Activated CD4-positive, alpha-beta T cell treated with anti-CD3 and anti-CD28 coated beads, Interleukin-2, Interleukin-6, amounts not matched to agents 100 ng/mL and 50 ng/mL, durations not matched to agents 16 hours and 8 hours (primary cell): ENCODE measurements at places on chromosomes 2 and 18.

DNA sequence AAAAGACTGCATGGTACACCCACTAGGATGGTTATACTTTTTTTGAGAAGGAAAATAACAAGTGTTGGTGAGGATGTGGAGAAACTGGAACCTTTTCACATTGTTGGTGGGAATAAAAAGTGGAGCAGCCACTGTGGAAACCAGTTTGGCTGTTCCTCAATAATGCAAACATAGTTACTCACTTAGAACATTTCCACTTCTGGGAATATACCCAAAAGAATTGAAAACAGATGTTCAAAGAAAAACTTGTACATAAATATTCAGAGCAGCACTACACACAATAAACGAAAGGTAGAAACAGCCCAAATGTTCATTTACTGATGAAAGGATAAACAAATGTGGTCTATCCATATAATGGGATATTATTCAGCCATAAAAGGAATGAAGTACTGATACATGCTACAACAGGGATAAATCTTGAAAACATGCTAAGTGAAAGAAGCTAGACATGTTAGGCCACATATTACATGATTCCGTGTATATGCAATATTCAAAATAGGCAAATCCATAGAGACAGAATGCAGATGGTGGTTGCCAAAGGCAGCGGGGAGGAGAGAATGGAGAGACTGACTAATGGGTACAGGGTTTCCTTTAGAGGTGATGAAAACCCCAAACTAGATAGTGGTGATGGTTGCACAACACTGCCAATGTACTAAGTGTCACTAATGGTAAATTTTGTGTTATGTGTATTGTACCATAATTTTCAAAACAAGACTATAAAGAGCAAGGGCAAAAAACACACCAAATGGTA, 20.9 kb upstream of the LMAN1 start:
- DNase-seq, result no peak

- peak; percentile 11 for DNase-seq
Measured at GRCh38 chr18:50193796-50194630, 934 bp downstream of the MYO5B start.

DNA sequence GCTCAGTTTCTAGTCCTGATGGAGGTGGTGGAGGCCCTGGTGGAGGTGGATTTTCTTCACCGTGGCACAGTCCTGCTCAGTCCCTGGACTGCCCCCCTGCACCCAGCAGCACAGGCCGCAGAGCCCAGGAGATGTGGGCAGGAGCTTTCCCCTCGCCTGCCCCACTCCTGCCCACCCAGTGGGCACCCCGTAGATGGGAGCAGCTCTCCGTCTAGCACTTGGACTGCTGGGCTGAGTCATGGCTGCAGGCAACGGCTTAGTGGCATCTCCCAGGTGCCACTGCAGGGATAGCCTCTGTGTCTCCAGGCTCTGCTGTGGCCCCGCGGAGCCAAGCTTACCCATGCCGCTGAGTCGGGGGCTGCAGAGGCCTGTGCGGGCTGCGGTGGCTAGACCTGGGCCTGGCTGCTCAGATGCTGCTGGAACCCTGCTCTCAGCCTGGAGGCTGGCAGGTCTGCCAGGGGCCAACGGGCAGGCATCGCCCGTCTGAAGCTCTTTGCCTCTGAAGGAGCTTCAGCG, 92.3 kb upstream of the CTDP1 start:
- no peak for DNase-seq

GRCh38 chr2:75607988-75608683, 38.4 kb upstream of the MRPL19 start:
- no peak for DNase-seq

DNA sequence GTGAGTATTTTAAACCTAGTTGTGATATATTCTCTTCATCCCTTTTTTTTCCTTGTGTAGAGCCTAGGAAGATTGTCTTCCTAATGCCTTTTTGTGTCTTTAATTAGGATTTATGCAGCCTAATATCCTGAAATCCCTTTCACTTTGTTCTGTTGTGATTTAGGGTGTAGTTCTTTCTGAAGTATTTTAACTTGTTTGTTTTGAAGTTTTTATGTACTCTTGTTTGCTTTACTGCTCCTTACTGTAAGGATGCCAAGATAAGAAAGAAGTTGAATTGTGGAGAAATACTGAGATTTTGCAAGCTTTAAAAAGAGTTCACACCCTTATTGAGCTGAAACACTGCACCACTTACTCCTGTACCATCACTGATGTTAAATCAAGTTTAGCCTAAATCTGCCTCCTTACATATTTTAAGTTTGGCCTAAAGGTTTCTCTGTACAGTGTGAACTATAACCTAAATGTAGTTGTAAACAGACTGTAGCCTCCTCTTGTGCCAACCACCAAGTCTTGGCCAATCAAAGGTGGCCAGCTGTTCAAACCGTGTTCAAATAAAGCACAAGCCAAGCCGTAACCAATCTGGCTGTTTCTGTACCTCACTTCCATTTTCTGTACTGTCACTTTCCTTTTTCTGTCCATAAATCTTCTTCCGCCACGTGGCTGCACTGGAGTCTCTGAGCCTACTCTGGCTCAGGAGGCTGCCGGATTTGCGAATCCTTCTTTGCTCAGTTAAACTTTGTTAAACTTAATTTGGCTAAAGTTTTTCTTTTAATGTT, 17.7 kb upstream of the ACOXL start:
- DNase-seq, result no peak

DNA sequence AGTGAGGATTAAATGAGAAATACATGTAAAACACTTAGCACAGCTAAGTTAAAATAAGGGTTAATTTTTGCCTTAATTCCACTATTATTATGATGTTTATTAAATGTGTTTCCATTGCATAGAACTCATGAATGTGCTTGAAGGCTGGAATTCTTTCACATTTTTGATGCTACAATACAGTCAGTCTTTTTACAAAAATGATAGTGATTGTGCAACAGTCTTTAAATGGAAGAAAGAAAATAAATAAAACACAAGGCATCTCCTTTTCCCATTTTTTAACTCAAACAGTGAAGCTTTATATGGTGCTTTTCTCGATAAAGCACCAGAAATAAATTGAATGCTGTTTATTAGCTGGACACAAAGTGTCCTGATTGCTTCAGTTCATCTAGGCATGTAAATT, 123.9 kb downstream of the MAP2 start:
- no peak for DNase-seq

DNA sequence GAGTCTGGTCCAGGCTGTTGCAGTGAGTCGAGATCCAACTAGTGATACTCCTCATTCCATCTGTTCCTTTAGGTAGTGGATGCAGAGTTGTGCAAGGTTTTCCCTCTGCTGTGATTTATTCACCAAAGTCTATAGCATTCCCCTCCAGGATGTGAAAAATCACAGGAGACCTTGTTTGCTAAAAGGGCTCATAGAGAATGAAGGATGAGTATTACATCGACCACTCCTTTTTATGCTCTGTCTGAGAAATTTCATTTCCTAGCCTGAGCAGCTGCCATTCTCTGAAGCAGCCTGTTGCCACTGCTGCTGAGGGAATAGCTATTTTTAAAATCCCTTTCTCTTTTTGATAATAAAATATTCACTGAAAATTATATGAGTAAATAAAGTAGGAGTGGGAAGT, 134.1 kb upstream of the LRRTM1 start:
- DNase-seq, result no peak

GRCh38 chr2:240599141-240599583, 12.6 kb downstream of the CAPN10 start:
- DNase-seq, result no peak

DNA sequence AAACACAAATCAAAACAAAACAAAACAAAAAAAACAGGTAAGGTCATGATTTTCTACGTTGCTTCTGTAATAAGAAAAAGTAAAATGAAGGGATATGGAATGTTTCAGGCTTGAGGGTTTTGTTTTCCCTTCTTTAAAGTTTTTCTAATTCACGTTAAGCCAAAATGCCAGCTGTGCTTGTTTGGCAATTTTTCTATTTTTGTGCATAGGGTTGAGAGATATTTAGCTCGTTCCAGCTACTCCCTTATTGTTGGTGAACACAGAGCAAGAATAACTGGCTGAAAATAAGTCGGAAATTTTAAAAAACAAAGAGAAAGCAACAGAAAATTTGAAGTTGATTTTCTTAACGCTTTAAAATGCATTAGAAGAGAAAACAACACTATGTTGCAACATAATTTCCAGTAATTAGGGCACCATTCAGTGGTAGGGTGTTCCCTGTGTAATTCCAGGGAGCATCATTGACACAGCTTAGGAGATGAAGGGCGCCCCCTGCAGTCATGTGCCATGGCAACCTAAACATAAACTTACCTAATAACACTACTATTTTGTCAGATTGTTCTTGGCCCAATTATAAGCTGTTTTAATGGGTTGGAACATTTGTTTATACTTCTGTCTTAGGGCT, 99.5 kb downstream of the DTNA start:
- no peak for DNase-seq

DNA sequence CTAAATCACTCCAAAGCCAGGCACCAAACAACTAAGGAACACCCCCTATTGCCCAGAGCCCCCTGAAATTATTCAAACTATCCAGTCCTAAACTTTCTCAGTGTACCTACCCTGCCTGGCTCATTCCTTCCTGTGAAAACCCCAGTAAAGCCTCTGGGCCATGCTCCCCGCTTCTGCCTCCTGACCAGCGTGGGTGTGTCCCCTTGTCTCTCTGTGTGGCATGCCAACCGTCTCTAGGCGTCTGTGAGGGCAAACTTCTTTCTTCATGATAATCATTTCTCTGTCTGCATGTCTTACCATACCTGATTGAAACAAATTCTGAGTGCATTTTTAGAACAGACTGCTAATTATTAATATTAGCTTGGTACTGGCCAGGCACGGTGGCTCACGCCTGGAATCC, 109.0 kb upstream of the MSH2 start:
- DNase-seq, result no peak

- no peak for DNase-seq
Measured at GRCh38 chr2:157093666-157094065, 163.8 kb upstream of the GALNT5 start.

- no peak for DNase-seq
Measured at GRCh38 chr2:220277445-220277975, 650.1 kb downstream of the SLC4A3 start.

- no peak for DNase-seq
Measured at GRCh38 chr18:55406451-55406991, 181.5 kb downstream of the TCF4 start.

DNA sequence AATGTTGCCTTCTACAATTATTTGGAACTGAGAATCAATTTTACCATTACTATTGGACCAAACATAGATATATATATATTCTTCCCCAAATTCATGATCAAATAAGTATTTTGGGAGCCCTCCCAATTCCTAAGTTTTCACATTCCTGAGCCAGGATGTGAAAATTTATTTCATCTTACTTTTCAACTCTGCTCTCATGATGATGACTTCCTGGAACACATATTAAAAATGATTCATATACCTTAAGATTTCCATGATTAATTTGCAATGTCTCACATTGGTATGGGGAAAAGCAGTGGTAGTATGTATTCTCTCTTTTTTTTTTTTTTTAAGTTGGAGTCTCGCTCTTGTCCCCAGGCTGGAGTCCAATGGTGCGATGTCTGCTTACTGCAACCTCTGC, 596.1 kb upstream of the ZEB2 start:
- DNase-seq, result no peak

DNA sequence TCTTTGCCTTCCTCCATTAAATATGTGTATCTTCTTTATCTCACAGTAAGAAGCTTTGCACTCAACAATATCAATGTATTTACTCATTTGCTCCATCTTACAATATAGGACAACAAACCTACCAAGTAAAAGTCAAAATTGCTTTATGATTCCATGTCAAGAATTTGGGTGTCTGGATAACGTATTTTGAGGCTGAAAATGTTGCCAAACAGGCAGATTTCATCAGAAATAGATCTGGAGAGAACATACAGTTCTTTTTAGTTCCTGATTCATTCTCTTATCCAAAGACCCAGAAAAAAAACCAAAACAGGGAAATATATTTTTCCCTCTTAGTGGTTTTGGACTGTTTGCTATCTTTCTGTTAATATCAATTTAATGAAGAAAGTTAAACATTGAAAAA, 621.1 kb downstream of the STK39 start:
- DNase-seq, result no peak

- DNase-seq, result no peak
Measured at GRCh38 chr2:59691518-59692190, 861.8 kb downstream of the BCL11A start.

DNA sequence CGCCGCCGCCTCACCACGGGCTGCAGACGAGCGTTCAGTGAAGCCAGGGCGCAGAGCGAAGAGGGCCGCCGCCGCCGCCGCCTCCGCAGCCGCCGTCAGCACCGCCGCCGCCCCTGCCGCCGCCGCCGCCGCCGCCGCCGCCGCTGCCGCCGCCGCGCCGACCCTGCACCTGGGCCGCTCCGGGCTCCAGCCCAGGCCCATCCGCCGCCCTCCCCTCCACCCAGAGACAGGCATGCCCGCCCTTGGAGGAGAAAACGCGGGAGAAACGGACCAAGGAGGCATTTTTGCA, 3.0 kb downstream of the POU3F3 start:
- no peak for DNase-seq

DNA sequence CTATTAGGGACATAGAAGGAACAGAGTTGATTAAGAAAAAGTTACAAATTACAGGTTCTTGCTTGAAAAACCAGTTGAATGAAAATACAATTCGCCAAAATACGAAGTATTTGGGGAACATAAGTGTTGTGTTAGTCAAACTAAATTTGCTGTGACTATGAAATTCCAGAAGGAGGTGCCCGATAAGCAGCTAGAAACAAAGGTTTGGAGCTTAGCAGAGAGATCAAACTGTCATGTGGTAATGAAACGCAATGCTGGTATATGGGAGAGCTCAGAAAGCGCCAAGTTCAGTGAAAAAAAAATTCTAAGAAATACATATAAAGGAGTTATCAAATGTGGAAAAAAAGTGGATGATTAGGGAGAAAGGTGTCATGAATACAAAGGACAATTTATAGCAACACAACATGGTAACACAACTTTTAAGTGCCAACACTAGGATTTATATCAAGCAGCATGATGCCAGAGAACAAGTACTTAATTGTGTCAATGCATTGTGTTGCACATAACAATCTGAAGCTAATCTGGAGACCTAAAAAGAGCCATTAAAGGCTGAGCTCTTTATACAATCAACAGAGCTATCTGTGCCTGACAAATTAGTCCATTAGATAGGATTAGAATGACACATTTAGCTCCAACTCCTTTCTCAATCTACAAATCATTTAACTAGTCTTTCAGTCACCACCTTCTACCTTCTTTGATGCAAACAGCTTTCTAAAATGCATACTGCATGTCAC, 31.2 kb downstream of the SMAD2 start:
- DNase-seq, result no peak

GRCh38 chr2:67642046-67642382, 244.9 kb downstream of the ETAA1 start:
- no peak for DNase-seq

DNA sequence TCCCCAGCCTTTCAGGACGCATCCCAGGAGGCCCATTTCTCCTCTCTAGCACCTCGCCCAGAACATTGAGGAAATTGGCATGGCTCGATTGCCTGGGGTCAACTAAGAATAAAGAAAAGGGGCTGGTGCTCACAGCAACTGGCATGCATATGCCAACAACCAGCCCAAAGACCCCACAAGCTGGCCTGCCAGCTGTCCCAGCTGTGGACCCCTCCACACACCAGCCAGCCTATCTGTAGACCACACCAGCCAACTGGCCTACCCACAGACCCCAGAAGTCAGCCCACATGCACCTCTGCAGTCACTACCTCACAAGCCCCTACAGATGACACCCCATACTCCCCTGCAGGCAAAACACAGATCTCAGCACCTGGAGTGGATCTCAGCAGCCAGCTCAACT, 123.8 kb upstream of the ID2 start:
- DNase-seq, result no peak
